Lower leg skin (tissue), 4 donors: ENCODE measurements at places on chromosomes 1 and 21.

DNA sequence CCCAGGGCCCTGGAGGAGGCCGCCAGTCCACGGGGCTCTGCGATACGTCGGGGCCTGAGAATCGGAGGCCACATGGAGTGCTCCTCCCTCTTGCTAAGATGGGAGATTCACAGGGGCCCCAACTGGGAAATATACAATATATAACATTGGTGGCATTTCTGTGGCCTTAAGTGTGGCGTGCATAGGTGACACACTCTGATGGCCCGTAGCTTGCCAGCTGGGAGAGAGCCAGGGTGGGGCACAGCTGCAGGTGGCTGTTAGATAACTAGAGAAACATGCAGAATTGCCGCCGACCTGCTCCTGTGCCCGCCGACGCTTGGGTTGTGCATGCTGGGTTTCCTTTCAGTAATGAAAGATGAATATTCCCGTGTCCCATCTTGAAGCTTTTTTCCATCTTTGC lies 30.1 kb downstream of the UMODL1 start:
- DNase-seq = no peak

DNA sequence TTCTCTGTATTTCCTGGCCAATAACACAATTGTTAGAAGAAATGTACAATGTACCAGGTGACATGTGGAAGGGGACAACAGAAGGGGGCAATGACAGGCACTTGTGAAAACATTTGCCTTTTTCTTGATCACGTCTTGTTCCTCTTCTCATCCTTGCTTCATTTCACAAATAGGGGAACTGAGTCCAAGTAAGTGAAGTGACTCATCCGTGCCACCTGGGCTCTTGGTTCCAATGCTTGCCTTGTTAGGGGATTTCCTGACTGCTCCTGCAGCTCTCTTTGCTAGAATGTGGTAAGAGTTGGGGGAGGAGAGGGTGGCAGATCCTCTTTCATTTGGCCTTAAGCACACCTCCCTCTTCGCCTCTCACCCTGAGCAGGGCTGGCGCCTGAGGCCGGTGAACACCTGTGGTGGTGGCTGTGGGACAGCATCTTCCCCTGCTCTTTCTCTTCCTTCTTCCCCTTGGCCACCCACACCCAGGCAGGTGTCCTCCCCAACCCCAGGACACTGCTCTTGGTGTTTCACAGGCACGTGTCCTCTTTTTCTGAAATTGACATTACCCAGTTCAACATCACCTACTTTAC lies 2.2 kb upstream of the RHEX start:
- DNase-seq = peak; percentile 17

- DNase-seq = no peak
Measured at GRCh38 chr1:85654066-85654782, 54.0 kb downstream of the ZNHIT6 start.

DNA sequence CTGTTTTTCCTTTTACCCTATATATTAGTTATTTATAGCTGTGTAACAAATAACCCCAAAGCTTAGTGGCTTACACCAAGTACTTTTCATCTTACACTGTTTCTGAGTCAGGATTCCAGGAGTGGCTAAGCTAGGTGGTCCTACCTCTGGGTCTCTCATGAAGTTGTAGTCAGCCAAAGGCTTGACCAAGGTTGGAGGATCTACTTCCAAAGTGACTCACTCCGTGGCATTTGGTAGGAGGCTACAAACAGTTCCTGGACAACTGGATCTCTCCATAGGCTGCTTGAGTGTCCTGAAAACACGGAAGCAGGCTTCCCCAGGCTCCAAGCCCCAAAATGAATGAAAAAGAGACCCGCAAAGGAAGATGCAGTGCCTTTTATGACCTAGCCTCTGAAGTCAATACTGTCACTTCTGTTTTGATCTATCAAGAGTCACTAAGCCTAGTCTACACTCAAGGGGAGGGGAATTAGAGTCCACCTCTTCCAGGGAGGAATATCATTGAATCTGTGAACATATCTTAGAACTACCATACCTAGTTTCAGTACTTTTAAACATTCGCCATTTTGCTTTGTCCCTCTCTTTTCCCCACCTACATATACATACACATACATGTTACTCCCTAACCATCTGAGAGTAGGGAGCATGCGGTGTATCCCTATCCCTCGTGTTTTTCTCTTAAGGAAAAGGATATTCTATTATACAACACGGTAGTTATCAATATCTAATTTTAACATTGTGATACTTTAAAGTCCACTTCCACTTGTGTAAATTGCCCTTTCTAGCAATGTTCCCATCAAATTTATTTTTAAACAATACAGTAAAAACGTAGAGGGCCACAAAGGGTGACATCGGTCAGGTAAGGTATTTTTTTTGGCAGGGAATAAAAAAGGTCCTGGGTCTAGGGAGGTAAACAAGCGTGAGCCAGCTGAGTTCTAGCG lies 67.2 kb downstream of the SLC35A3 start:
- no peak for DNase-seq

DNA sequence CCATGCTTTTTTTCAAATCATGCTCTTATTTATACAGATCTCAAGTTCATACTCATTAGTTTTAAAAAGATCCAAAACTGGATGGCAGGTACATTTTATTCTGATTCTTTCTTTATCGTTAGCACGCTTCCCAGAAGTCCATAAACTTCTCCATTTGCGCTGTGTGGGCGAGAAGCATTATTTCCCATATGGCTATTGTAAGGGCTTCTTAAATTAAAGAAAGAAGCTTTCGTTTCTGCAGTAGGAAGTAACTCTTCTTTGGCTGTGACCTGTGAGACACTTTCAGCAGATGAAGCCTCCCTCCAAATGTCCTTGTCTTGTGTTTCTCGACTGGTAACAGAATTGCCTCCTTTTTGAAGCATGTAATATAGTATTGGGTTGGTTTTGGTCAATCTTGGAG lies 100.2 kb downstream of the NRIP1 start:
- DNase-seq = no peak
